ENCODE measurements at places on chromosomes 6 and 20.

DNA sequence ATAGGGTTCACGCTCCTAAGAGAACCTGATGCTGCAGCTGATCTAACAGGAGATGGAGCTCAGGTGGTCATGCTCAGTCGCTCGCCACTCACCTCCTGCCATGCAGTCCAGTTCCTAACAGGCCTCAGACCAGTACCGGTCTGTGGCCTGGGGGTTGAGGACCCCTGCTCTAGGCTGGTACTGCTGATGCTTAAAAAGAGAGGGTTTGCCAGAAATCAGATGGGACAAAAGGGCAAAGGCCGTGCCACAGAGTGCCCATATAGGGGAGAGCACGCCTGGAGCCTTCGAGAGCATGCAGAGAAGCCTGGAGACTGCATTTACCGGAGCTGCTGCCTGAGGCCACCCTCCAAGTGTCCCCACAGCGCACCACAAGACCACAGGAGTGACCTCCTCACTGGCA is 75.5 kb downstream of the PTPN1 start:
- DNase-seq = no peak

DNA sequence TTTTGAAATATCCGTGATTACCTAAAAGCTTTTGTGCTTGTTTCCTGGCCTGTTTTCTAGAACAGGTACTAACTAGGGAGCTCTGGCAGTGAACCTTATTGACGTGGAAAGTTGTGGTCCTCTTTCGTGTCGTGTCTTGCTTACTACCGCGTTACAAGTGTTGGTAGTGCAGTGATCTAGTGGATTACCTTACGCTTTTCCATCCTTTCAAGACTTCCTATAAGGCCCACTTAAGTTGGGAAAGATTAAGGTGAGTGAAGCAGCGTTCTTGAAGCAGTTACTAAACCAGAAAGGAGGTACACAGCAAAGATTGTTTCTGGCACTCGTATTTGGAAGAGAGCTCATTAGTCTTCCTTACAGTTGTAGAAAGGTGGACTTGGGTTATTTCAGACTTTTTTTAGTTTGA is 1.9 kb downstream of the PNRC1 start:
- DNase-seq = peak; percentile 43

DNA sequence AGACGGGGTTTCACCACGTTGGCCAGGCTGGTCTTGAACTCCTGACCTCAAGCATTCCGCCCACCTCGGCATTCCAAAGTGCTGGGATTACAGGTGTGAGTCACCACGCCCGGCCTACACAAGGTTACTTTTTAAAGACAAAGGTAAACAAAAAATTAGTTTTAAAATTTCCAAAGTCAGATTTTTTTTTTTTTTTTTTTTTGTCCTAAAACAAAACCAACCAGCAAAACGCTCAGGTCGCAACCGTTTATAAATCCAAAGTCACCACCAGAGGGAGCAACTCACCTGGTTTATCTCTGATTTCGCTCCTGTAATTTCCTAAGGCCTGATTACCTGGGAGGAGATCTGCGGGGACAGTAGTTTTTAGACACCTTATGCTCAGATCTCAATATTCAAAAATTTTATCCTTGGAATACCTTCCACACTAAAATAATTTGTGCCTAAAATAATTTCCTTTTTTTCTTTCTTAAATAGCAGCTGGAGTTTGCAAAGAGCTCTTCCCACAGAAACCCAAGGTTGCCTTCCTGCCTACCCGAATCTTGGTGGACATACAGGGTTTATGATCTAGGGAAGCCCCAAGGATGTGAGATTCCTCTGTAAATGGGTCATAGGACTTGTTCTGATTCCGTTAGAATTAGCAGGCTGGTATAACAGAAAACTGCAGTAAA is 19.8 kb upstream of the TREM1 start:
- peak; percentile 65 for DNase-seq

GRCh38 chr20:43011491-43011890 is 178.2 kb downstream of the PTPRT start:
- no peak for DNase-seq

- DNase-seq = peak; percentile 26
Observed at GRCh38 chr6:167152862-167153261, 4.9 kb downstream of the GPR31 start.

- no peak for DNase-seq
Observed at GRCh38 chr6:101404775-101405174, 11.3 kb downstream of the GRIK2 start.

- DNase-seq = no peak
Observed at GRCh38 chr6:152859225-152859624, 108.6 kb downstream of the VIP start.

DNA sequence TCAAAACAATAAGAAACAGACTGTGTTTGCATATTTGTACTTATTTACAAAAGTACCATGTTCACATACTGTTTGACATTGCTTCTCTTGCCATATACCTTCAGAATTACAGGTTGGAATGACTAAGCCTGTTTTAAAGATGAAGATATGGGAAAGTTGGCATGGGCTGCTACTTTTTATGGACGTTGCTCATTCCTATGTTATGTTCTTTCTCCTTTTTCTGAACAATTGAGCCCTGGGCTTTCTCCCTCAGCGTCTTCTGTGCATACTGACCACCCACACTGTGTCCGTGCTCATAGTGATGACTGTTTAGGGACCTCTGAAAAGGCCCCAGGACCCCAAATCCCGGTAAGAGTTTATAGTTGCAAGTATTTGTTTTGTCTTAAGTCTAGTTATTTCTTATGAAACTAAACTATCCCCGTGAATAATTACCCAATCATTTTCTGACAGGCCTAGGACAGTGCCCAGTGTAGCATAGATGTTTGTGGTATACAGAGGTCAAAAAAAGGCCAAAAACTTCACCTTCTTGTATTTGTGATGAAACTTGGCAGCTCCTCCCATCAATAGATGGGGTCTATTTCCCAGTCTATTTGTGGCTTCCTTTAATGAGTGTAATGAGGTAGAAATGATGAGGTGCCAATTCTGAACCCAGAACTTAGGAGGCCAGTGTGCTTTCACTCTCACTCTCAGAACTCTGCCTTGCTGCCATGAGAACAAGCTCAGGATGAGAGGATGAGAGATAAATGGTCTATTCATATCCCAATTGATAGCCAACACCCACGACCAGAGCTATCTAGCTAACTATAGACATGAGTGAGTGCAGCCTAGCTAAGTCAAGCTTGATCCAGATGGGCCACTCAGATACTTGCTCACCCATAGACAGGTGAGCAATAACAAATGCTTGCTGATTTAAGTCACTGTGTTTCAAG is 40.9 kb downstream of the GSTA4 start:
- no peak for DNase-seq

DNA sequence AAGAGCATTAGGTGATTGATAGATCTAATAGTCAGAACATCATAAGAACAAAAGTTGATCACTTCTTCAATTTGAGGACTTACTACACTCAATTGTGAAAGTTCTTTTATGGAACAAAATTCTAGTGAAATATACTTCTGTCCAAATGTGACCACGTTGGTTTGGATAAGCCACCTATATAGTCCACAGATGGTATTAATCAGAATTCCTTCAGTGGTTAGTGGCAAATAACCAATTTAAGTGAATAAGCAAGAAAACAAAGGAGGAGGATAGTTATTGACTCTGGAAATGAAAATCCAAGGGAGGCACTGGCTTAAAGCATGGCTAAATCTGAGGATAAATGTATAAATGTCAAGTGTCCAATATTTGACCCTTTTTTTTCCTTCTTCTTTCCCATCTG is 268.5 kb upstream of the MARCKS start:
- DNase-seq = no peak

- no peak for DNase-seq
Observed at GRCh38 chr6:87784690-87785089, 82.7 kb upstream of the AKIRIN2 start.

- DNase-seq = no peak
Observed at GRCh38 chr6:45556828-45557227, 179.1 kb upstream of the SUPT3H start.

- DNase-seq = no peak
Observed at GRCh38 chr6:43074847-43075669, 1.1 kb upstream of the PTK7 start.

DNA sequence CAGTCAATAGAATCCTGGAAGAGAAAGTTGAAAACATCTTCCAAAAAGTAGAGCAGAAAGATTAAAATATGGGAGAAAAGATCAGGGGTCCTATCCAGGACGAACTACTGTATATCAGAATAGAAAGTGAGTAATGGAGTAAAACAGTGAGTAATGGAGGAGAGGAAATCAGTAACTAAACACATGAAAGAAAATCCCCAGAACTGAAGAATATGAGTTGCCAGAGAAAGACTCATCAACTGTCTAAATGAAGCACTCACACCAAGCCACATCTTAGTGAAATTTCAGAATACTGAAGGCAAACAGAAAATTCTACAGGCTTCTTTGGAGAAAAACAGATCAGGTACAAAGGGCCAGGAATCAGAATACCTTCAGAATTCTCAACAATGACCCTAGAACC is 14.9 kb downstream of the IL17A start:
- no peak for DNase-seq

DNA sequence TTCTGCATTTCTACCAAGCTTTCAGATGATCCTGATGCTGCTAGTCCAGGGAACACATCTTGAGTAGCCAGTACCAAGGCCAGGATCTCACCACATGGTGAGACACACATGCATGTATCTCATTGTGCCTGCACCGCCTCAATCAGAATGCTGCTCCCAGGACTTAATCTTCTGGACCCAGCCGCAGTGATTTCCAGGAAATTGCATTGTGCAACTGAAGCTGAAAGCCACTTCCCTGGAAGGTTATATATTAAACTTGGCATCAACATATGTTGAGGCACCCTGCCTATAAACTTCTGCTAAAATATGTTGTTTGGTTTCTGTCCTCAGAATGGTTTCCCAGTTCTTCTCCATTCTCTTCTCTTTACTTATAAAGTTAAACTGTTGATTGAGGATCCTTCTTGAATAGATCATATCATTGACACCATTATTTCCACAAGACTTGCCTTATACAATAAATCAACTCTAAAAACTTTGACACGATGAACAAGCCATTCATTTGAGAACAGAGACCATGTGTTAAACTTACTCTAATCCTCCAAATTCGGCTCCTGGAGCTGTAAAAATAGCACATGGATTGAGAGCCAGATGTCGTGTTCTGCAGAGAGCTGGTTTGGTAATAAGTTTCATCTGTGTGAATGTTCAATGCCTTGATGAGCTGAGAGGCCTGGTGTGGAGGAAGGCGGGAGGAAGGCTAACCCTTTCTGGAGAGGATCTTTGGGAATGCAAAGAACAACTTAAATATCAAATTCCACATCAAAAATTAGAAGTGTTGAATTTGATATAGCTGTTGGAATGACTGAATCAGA is 65.0 kb upstream of the PCSK2 start:
- DNase-seq = no peak

- no peak for DNase-seq
Observed at GRCh38 chr6:21947731-21948386, 349.0 kb downstream of the PRL start.

- DNase-seq = no peak
Observed at GRCh38 chr6:32679492-32679891, 13.0 kb upstream of the HLA-DQB1 start.

GRCh38 chr6:94721459-94721858 is 855.9 kb upstream of the MANEA start:
- DNase-seq = no peak

DNA sequence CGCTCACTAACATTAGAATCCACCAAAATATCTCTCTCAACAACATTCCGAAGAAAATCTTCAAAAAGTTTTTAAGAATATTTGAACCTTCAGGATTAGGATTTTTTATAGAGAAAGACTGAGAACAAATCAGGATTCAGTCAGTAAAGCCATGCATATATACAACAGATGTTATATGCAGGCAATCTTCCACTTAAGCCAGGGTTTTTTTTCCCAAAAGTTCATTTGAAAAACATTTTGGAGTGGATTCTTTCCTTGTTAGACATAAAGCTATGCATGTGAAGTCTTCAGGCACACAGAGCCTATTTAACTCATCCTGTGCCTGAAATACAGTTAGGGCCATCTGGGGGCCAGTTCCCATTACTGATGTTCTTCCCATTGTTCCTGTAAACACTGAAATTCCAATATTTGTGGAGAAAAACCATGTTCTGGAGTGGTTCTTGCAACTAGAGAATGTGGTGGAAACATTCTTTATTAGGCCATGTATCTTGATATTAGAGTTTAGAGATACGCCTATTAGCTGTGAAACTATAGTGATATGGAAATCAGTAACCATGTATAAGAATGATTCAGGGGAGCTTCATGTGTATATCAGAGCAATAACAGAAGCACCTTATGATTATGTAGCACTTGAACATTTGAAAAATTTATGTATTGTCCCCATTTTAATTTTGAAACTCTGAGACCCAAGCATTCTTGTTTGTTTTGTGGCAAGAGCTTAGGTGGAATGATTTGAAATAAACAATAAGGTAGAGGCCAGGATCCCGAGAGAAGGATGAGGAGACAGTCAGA is 61.7 kb downstream of the PLEKHG1 start:
- DNase-seq = no peak

- no peak for DNase-seq
Observed at GRCh38 chr6:8181160-8181881, 79.0 kb upstream of the EEF1E1 start.

GRCh38 chr6:30685157-30686008 is 1.1 kb downstream of the PPP1R18 start:
- no peak for DNase-seq

DNA sequence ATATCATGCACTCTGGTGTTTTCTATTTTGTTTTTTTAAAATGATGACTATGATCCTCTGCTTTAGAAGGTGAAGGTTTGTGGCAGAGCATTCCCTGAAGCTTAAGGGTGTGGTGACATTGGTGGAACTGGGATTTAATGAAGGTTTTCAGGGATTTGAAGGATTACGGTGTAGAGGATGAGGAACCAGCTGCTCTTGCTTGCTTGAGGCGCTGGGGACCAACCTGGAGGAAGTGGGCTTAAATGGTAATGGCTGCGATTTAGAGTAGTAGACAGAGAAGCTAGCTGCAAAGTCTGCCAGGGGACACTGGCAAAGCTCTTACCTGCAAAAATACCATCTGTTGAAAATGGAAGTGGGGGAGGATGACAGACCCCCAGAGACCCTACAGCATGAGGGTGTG is 241.8 kb downstream of the CLIC5 start:
- no peak for DNase-seq

- DNase-seq = no peak
Observed at GRCh38 chr6:128432394-128432793, 88.0 kb downstream of the PTPRK start.

GRCh38 chr6:119821380-119821779 is 471.8 kb upstream of the MAN1A1 start:
- no peak for DNase-seq

DNA sequence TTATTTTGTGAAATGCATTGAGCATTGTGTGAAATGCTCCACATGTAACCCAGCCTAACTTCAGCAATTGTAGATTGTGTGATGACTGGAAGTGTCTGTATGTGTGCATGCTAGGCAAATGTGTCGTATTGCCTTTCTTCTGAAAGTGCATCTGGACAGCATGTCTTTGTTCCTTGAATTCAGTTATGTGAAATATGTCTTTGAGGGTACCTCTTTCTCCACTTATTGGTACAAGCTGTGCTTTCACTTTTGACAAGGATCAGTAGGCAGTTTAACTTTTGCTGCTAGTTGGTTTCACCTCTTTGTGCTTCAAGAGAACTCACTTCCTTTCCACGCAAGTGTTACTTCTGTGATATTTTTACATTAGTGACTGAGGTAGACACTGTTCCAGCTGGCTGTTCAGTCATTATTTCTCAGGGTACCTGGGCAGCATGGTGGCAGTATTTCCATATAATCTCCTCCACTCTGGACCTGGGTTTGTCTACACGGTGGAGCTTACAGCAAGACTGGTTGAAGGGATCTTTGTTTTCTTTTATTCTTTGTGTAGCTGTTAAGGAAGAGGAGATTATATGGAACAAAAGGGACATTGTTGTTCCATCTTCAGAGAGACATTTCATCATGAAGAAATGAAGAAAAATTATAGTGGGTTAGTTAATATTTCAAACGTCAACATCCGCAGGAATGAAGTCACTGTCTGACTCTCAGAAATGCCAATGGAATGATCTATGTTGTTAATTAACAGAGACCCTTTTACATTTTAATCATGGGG is 175.4 kb downstream of the UTRN start:
- DNase-seq = peak; percentile 40
